ENCODE measurements at places on chromosomes 2 and 18.

GRCh38 chr2:235851828-235852525, 316.2 kb downstream of the GBX2 start:
- no peak for DNase-seq

- no peak for DNase-seq
These were observed 128.1 kb upstream of the LHCGR start for GRCh38 chr2:48883661-48884060.

DNA sequence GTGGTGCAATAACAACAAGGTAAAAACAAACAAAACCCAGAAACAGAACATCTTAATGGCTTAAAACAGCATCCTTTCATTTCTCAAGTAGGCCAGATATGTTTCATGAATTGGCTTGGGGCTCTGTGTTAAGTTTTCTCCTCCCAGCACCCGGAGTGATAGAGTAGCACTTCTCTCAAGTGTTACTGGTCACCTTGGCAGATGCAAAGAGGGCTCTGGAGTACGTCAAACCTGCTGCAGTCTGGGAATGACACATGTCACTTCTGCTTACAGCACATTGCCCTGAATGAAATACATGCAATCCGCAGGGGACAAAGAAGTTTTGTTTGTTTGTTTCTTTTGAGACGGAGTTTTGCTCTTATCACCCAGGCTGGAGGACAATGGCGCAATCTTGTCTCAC, 639.3 kb downstream of the CNTNAP5 start:
- DNase-seq: no peak

GRCh38 chr2:208315081-208315788, 49.2 kb downstream of the PIKFYVE start:
- DNase-seq: no peak

- no peak for DNase-seq
These were observed 12.6 kb downstream of the QPCT start for GRCh38 chr2:37357069-37357468.

DNA sequence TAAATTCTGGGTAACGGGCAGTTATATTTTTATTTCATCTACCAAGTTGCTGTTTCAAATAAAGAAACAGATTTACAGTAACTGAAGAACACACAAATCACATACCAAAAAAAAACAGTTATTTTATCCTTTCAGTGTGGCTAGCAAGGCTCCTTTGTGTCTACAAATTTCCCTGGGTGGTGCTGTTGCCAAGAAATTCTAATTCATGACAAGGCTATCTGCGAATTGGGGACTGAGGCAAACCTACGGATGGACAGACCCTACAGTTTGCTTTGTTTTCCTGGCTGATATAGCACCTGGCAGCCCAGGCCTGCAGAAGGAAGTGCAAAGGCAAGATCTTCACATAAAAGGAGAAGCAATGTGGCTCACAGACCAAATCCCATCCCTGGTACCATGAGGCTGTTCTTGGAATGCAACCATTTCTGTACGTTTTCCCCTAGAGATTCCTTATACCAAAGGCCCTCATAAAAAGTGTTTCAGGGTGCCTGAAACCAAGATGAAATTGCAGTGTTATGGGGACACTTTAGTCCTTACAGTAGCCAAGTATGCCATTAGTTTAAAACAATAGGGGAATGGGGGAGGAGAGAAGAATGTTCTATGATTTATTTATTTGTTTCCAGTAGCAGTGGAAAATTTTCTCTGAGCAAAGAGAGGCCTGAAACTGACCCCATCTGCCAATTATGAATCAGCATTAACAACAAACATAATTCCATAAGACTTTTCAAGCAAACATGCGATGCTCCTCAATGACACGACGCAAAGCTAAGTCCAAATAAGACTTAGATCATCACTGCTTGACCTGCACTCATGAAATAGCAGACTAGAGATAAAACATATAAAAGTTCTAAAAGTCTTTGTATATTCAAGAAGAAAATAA, 4.3 kb downstream of the KLF7 start:
- no peak for DNase-seq

- no peak for DNase-seq
These were observed at the start of gene CAVIN2 for GRCh38 chr2:191846515-191847476. CAVIN2 (minus strand) TSS chr2:191847088; CDS start chr2:191846925, 163 bp downstream.

DNA sequence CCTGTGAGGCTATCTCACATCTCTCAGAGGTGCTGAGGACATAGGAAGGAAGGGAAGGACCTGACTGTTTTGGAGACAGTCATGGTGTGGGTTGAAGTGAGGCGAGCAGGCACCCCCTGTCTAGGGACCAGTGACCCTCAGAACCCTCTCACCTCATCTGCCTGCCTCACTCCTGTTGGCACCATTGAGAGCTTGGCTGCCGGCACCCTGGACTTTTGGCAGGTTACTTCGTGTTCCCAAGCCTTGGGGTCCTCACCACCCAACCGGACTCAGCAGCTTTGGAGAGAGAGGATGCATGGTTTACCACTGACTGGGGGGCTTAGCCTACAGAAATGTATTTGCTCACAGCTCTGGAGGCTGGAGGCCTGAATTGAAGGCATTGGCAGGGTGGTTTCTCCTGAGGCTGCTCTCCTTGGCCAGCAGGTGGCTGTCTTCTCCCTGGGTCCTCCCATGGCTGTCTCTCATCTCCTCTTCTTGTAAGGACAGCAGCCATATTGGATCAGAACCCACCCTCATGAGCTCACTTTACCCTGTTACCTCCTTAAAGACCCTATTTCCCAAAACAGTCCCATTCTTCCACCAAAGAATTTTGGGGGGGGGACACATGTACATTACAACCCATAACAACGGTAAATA, 142.0 kb downstream of the TSN start:
- DNase-seq: peak; percentile 60

- no peak for DNase-seq
These were observed 583.1 kb downstream of the XIRP2 start for GRCh38 chr2:167471332-167471731.

- DNase-seq: peak; percentile 78
These were observed 14.0 kb upstream of the DUSP2 start for GRCh38 chr2:96159084-96159830.

DNA sequence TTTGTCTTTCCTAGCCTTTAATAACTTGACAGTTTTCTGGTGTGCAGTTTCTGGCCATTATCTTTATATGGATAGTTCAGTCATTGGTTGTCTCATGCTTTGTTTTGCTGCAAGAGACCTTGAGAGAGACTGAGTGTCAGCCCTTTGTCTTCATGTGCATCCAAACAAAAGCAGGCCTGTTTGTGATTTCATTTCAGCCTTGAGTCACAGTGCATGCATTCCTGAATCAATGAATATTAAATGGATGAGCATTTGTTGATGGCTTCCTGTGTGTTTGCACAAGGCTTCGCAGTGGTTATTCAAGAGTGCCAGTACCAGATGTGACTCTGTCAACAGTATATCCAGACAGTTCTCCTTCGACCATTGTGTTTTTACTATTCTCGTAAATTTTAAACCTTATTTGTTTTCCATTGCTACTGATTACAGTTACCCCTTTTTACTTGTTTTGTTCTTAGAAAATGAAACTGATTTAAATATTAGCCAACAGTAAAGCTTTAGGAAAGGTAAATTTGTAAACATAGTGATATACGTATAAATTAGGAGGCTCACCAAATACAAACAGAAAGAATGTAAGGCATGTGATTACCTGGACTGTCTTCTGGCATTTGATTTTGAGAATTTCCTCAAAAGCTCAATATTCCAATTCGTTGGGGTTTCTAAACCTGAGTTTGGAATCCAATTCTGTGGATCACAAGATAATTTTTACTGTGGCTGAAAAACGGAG, 319.8 kb downstream of the CTNNA2 start:
- no peak for DNase-seq

- no peak for DNase-seq
These were observed 961 bp downstream of the GEN1 start for GRCh38 chr2:17754773-17755425.

- DNase-seq: no peak
These were observed 113.7 kb downstream of the ZEB2 start for GRCh38 chr2:144405982-144406788.

GRCh38 chr2:187274146-187274545, 173.9 kb downstream of the CALCRL start:
- no peak for DNase-seq
